CD4-positive, alpha-beta T cell treated with Interleukin-15 for 1 hour (primary cell): ENCODE measurements at places on chromosomes 3 and 15.

DNA sequence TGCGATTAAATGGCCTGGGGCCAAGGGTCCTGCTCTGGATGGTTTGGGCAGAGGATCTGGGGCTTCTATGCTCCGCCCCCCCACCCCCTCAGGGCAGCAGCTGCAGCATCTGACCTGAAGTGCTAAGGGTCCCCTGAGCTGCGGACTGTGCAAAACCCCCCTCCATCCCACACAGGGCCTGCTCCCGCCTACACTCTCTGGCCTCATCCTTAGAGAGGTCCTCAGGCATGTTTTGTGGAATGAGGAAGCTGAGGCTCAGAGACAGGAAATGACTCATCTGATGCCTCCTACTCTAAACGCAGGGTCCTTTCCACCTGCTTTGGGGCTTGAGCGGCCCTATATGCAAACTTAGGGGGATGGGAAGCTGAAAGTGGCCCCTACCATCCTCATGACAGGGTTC, 59.5 kb upstream of the CTSH start:
- DNase-seq = peak; percentile 52

DNA sequence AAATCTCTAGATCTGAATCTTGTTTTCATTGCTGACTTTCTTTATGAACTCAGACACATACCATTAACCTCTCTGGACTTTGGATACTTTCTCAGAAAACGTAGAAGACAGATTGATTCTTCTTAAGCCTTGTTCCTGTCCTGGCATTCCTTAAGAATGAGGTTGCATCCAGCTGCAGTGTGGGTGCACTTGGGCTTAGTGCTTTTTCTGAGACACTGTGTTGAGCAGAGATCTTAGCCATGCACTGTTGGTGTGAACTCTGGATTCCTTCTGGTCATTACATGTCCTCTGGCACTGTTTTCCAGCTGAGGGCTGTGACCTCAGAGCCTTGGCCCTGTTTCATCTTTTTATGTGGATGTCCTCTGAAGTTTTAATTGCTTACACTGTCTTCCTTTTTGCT, 428.3 kb downstream of the CNTN4 start:
- DNase-seq = no peak

DNA sequence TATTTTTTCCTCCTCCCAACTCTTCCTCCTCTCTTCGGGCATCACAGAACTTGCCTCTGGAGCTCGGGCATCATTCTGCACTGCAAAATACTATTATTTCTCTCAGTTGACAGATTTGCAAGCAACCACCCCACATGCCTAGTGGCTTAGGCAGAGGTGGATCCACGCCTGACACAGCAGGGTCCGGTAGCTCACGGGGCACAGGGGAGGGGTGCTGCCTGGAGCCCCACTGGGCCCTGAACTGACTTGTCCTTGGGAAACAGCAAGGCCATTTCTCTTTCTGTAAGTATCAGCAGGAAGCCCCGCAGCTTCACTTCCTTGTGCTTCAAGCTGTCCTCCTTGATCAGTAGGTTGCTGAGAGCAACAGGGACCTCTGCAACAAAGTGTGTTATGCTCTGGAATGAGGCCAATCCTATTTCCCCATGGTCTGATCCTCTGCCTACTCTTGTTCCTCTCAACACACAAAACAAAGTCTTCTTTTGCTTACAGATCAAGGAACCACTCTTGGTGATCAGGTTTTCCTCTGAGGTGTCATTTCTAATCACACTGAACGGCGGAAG, 69.1 kb downstream of the FAM174B start:
- DNase-seq = no peak

- no peak for DNase-seq
Observed at GRCh38 chr15:72774696-72775383, 8.7 kb downstream of the ADPGK start.

DNA sequence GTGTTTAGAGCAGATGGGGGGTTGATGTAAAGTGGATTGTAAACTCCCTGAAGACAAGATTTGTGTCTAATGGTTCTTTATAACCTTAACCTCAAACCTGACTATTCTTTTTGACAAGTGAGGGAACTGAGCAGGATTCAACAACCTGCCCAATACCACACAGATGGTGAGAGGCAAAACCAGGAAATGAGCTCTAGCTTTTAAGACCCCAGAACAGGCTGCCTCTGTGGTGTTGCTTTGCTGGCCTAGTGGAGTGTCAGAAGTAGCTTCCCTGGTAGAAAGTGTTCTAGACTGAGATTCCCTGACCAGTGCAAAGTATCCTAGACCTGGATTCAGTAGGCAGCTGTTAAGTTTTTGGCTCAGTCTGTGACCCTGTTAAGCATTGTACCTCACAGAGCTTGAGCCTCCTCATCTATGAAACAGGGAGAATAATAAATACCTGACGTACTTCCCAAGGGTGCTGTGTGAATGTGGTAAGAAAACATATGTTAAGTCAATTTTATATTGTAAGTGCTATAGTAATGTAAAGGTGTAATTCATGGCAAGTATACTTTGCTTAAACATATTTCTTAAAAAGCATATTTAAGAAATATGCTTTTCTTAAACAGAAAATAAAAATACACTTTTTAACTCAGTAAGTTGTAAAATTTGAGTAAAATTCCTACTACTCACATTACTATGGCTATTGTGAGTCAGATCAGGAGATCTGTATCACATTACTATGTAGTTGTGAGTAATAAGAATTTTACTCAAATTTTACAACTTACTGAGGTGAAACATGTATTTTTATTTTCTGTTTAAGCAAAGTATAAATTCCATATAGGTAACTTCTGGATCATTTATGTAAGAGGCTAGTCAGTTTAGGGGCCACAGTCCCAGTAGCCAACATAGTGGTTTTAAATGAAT, 8.8 kb downstream of the GPR87 start:
- no peak for DNase-seq

DNA sequence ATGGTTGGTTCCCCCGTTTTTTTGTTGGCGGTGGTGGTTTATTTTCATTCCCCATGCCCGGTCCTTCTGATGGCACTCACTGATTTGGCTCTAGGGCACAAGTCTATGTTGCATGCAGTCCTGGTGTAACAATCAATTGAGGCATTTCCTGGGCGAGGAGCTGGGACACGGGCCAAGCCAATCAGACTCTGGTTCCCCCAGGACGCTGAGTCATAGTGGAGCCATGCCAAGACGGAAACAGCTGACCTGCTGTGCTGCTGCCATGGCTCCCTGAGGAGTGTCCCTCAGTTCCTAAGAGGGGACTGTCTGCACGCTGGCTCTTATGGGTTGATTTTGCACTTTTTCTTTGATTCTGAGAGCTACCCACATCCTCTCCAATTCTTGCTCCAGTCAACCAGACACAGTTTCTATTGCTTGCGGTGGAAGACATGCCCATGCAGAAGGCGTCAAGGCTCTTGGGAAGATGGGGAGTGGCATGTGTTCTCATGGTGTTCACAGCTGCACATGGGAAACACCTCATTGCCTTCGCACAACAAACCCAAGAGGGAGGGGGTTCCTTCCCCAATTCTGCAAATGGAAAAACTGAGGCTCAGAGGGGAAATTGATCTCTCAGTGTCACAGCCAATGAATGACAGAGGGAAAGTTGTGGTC, 28.3 kb upstream of the ALDH1L1 start:
- DNase-seq = no peak

- no peak for DNase-seq
Observed at GRCh38 chr3:11810276-11810675, 36.4 kb downstream of the TAMM41 start.

DNA sequence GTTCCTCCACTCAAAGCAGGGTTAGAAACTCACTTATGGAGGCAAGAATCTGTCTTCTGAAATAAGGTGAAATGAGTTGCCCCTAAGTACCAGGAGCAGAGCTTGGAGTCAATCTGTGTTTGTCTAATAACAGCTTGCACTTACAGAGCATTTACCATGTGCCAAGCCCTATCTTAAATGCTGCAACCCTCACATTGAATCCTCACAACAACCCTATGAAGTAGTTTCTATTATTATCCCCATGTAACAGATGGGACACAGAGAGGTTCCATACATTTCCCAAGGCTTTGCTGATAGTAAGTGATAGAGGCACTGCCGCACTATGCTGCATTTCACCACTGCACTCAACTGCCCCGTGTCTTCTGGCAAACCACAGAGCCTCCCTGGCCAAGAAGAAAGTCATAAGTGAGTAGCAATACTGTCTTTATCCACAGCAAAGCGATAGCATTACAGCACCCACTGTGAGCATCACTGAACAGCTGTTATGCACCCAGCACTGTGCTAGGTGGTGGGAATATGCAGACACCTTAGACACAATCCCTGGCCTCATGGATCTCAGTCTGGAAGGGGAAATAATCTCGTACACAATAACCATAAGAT, 141.5 kb downstream of the SSR3 start:
- DNase-seq = no peak

DNA sequence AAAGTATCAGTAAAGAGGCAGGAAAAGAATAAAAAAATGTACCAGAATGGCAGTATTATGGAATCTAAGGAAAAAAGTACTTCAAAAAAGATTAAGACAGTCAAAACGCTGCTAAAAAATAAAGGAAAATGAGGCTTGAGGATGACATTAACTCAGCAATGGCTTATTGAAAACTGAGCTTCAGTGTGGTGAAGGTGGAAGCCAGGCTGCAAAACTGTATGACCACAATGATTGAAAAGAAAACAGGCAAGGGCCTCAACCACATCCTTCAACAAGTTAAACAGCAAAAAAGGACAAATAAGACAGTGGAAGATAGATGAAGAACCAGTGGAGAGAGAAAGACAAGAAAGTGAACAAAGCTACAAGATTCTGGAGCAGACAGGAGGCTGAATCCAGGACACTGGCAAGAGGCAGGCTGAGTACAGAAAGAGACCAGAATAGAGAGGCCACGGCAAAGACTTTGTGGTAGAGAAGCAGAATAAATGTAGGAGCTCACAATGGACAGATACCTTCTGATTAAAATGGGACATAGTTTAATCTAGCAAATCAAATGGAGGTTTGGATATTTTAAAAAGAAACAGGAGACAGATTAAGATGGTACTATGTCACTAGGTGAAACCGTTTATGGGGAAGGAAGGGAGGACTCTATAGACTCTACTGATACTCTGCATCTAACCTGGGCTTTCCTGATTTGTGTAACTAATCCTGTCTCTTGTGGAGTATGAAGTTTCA, 86.1 kb downstream of the TJP1 start:
- no peak for DNase-seq

- no peak for DNase-seq
Observed at GRCh38 chr3:141659821-141660613, 78.1 kb upstream of the RNF7 start.

GRCh38 chr15:62622775-62623174, 419.8 kb upstream of the TPM1 start:
- DNase-seq = no peak

- DNase-seq = no peak
Observed at GRCh38 chr3:94609908-94610307, 547.0 kb downstream of the NSUN3 start.

DNA sequence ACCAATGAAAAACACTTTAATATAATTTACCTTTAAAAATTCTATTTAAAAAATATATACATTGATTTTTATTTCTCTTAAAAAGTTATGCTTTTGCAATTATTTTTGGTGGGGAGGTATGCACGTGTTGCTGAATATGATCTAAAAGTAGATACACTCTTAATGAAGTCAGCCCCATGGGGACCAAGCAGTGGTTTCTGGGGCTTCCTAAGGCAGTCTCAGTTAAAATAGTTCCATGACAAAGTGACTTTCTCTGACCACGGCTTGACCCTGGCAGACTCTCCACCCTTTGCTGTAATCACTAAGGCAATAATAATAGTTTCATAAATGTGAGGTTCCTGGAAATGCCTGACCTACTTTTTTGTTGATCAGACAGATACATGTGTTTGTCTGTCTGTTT, 50.4 kb downstream of the CCR4 start:
- DNase-seq = no peak

- no peak for DNase-seq
Observed at GRCh38 chr15:26910715-26911114, 43.9 kb downstream of the GABRA5 start.

DNA sequence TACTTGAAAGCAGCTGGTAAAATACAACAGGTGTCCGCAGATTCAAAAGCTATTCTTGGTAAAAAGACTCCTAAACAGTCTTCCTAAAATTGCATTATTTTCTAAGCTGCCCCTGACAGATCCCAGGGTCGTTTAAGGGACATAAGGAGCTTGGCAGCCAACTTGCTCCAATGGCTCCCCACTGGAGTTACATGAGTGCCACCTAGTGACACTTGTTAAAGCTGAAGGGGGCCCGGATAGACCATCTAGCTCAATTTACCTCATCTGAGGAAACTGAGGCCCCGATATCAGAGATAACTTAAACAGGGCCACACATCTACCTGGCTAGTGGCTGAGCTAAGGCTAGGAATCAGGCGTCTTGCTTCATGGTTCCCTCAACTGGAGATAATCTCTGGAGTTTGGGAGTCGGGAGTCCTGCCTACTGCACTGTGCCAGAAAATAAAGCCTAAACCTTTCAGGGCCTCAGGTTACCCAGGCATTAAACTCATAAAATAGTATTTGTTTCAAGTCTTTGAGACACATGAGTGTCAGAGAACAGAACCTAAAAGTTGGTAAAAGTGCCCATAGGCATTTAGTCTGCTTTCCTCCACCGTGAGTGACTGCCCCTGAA, 6.5 kb upstream of the TBC1D23 start:
- peak; percentile 34 for DNase-seq

DNA sequence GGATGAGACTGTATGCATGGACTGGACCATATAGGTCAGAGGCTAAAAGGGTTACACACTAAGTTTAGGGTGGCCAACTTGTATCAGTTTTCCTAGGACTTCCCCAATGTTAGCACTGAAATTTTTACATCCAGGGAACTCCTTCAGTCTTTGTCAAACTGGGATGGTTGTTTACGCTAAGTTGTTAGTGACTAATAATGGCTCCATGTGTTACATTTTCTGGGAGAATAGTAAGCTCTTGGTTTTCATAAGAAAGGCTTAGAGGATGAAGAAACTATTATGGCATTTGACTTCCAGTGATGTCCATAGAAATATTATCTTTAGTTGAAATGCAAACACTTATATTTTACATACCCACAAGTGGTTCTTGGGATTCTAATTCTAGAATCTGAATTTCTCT, 57.9 kb upstream of the ST3GAL6 start:
- no peak for DNase-seq

DNA sequence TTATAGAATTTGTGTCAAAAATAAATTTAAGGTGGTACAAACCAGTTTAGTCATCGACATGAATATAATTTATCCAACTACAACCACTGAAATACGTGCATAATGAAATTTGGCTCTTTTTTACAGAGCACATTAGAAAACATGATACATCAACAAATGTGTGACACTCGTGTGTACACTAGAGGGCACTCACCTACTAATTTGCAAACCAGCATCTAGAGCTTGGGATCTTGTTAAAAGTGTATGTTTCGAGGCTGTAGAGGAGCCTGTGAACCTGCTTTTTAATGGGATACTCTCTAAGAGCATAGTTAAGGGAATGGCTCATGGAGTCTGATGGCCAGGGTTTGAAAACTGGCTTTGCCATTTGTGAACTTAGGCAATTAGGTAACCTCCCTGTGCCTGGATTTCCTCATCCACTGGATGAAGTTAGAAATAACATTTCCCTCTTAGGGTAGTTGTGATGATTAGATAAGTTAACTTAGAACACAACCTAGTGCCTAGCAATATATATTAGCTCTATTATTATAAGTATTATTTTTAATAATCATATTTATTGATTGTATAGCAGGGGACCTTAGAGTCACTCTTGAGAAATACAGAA, 8.8 kb upstream of the CPOX start:
- no peak for DNase-seq

GRCh38 chr15:93070551-93071296, 18.3 kb downstream of the RGMA start:
- no peak for DNase-seq

GRCh38 chr15:40430271-40430805, 10.4 kb upstream of the BAHD1 start:
- DNase-seq = no peak
